ENCODE measurements at places on chromosomes 12 and 14.

GRCh38 chr14:69796797-69797500, at the start of gene SLC10A1:
TSS of gene SLC10A1 (minus strand) at chr14:69797241. CDS start at chr14:69797155, 86 bp downstream.
- DNase-seq, result no peak

- DNase-seq, result peak; percentile 10
Observed at GRCh38 chr12:25797386-25797785, 161.1 kb upstream of the RASSF8 start.

GRCh38 chr14:68251769-68252100, 432.2 kb downstream of the RAD51B start:
- DNase-seq, result no peak

- DNase-seq, result no peak
Observed at GRCh38 chr12:47052274-47052673, 27.1 kb upstream of the PCED1B start.

DNA sequence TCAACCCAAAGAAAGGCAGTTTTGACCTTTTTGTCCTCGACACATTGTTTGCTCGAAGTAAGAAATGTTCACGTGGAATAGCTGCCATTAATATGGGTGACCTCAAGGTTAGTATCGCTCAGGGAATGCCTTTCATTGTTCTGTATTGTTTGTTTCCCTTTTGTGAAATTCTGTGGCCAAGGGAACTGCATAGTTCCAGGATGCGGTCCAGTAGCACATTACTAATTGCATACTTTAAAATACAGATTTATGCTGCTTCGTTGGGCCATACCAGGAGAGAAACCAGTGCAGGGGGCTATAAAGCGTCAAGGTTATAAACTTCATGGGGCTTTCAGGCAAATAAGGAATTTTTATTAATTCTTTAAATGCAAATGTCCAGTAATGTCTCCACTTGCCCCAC, 73.3 kb upstream of the USP44 start:
- DNase-seq, result peak; percentile 85

DNA sequence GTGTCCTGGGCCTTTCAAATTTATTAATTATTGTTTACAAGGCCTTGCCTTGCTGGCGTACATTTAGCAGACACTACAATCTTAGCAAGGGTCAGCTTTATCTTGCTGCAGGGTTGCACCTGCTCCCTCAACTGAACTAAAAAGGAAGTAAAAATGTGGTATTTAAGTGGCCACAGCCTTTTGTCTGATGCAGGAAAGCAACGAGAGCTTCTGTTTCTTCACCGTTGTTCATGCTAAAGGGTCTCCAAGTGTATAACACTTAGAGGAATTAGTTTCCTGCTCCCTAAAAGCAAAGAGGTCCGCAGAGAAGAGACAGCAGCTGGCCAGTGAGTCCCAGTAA, 62.8 kb upstream of the EGLN3 start:
- DNase-seq, result no peak

- no peak for DNase-seq
Observed at GRCh38 chr12:47947341-47947740, 16.1 kb upstream of the TMEM106C start.

GRCh38 chr14:61188196-61188595, 92.9 kb downstream of the TMEM30B start:
- DNase-seq, result no peak

GRCh38 chr14:69261761-69262331, 1.9 kb downstream of the GALNT16 start:
- DNase-seq, result no peak

GRCh38 chr12:121649819-121650353, 19.6 kb downstream of the MORN3 start:
- DNase-seq, result no peak

GRCh38 chr12:89384050-89384758, 31.9 kb upstream of the DUSP6 start:
- DNase-seq, result peak; percentile 66

DNA sequence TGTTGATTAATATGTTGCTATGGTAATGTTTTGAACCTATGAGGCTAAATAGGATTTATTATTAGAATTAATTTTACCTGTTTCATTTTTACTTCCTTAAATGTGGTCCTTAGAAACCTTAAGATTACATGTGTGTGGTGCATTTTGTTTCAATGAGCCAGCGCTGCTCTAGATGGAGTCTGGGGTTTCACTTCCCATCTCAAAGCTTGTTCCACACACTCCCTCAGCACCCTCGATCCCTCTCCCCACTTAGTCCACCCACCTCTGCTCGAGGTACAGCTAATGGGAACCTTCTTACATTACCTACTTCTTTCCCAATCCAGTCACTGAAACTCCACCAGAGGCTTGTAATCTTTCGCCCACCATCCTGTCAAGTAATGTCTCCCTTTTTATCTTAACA, 205.2 kb downstream of the PAX9 start:
- no peak for DNase-seq

DNA sequence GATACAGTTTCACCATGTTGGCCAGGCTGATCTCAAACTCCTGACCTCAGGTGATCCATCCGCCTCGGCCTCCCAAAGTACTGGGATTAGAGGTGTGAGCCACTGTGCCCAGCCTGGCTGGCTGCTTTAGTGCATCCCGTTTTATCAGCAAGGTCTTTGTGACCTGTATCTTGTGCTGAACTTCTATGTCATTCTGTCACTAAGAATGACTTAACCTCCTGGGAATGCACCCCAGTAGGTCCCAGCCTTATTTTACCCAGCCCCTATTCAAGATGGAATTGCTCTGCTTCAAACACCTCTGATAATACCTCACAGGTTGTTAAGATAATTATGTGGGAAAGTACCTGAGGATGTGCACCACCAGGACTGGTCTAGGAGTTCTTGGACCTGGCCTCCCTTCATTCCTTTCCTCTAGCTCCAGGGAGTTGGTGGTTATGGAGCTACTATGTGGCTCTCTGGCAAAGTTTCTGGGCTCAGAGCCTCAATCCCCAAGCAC, 26.1 kb upstream of the JPH4 start:
- no peak for DNase-seq

- no peak for DNase-seq
Observed at GRCh38 chr12:52146089-52146821, 45.6 kb downstream of the KRT80 start.

DNA sequence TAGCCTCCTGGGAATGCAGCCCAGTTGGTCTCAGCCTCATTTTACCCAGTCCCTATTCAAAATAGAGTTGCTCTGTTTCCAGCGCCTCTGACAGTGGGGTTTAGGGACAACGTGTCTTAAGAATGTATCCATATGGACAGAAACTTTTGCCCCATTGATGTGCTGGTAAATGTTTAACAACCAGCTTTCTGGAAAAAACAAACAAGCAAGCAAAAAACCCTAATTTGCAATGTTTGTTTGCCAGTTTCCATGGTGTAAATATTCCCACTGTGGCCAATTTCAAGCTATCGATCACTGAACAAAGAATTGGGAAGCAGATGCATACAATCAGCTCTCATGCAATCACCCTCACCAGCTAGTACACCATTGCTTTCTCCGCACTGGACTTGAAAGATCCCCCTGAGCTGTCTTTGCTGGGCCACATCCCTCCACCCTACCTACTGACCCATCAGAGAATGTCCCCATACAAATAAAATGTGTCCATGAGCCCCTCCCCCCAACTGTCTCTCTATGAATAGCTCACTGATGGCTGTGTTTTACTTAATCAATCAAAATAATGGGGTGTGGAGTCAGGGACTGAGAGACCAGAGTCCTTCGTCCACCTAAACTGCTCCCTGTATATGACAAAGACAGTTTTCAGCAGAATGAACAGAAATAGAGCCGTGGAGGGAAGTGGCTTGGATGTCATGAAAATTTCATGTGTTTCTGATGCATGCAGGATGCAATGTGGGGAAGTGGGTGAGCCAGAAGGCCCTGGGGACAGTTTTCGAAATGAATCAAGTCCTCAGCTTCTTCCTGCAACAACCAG, 40.8 kb downstream of the CCDC60 start:
- no peak for DNase-seq

DNA sequence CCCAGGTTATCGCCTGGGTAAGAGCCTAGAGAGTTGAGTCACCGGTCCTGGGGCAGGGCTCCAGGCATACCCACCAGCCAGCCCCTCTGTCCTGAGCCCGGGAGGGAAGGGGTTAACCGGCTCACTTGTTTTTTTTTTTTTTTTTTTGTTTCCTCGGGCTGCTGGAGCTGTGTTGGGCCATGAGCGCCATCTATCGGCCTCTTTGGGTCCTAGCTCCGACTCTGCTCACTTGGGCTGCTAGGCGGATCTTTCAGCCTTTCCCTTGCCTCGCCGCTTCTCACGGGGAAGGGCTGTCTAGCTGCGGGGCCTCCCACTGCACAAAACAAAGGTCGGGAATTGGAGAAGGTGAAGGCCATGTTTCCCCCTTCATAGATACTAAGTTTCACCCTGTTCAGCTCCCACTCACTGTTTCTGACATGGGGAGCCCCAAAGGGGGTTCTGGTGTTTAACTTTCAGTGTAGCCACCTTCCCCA, 2.8 kb upstream of the SMUG1 start:
- peak; percentile 81 for DNase-seq

- no peak for DNase-seq
Observed at GRCh38 chr14:96149131-96149530, 55.5 kb upstream of the BDKRB2 start.

GRCh38 chr14:100375266-100375962, 52.3 kb downstream of the SLC25A47 start:
- peak; percentile 41 for DNase-seq

DNA sequence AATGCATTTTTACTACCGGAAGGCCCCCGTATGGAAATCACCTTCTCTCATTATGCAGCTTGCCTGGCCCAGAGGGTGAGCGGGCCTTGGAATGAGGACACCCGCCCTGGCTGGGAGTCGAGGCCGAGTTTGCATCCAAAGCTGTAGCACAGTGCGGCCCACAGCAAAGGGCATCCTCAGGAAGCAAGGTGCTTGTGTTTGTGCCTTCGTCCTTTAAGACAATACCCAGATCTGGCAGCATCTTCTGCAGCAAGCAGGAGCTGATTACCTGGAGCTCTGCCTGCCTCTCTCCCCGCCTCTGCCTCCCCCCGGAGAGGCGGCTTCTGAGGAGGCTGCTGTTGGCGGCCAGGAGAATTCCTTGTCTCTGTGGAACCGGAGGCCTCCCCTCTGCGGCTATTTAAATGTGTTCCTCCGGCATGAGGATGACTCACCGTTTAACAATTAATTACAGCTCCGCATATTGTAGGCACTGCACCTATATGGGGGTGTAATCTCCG, 145.3 kb downstream of the CACNA1C start:
- DNase-seq, result peak; percentile 76

GRCh38 chr12:62668782-62669181, 202.2 kb downstream of the MON2 start:
- no peak for DNase-seq

- peak; percentile 40 for DNase-seq
Observed at GRCh38 chr14:65184032-65184764, 81.9 kb upstream of the MAX start.

DNA sequence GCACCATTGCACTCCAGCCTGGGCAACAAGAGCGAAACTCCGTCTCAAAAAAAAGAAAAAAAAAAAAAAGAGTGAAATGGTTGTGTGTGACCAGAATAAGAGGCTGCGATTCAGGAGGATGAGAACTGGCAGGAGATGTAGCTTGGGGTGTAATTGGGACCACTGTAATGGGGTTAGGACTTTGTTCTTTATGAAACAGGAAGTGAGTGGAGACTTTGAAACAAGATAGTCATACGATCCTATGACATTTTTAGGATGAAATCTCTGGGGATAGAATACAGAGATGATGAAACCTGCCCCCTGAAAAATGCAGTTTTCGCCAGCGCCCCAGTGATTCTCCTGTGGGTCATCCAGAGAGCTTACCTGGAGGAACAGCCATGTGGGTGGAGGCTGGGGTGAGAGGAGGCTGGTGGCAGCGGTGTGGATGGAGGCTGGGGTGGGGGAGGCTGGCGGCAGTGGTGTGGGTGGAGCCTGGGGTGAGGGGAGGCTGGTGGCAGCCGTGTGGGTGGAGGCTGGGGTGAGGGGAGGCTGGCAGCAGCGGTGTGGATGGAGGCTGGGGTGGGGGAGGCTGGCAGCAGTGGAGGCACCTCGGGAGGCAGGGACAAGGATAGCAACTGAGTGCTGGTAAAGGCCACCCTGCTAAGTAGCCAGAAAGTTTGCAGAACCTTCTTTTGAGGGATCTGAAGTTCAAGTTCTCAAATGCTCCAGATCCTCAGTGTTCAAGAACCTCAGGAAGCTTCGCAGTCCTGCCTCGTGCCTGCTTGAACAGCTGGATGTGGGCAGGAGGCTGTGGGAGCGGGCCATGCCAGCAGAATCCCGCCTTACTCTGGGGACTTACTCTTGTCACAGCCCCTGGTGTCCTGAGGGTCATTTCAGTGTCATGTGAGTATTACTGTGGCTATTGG, 20.2 kb downstream of the FBXL14 start:
- no peak for DNase-seq

- DNase-seq, result no peak
Observed at GRCh38 chr12:42053456-42053855, 91.2 kb downstream of the GXYLT1 start.

DNA sequence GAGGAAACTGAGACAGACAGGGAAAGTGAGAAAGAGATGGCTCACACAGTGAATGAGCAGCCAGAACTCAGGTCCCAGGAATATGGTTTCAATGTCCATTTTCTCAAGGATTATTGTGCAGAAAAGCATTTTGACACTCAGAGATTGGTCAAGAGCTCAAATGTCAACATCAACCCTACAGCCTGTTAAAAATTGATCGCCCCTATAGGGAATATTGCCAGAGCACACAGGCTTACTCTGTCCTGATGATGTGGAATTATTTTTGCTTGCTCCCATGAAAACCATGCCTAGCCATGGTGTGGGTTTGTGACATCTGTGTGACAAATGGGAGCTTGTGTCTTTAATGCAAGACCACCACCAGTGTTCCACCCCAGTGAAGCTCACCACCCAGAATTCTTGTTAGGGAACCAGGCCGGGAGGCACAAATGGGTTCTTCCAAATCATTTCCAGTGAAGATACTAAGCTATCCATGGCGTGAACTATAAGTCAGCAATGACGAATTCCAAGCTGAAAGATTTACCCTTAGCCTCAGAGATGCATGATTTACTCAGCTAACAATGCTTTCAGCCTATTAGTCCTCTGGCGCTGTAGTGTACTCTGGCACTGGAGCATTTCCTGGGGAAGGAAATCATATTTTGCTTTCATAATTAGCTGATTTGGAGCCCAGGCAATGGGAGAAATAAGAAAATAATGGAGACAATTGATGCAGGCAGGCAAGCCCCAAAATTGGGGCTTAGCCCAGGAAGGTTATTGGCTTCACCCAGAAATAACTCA, 1188.2 kb upstream of the TMEM132C start:
- DNase-seq, result no peak

GRCh38 chr12:65817866-65818265, 6.4 kb upstream of the HMGA2 start:
- DNase-seq, result no peak

GRCh38 chr12:120536064-120536791, 2.1 kb downstream of the RNF10 start:
- no peak for DNase-seq

GRCh38 chr12:40693207-40693821, 1.1 kb downstream of the CNTN1 start:
- DNase-seq, result no peak

GRCh38 chr12:125145196-125145595, 80.0 kb downstream of the AACS start:
- DNase-seq, result no peak

GRCh38 chr12:23084236-23084995, 459.4 kb downstream of the ETNK1 start:
- DNase-seq, result peak; percentile 36

GRCh38 chr14:61472801-61473376, 151.5 kb downstream of the PRKCH start:
- DNase-seq, result no peak

GRCh38 chr12:15819644-15820437, 30.7 kb upstream of the EPS8 start:
- no peak for DNase-seq
